ENCODE measurements at places on chromosomes 6 and 20. TPM values are rescaled to one million over a fixed set of nuclear protein-coding genes. Genes with fewer than 3 reads are reported as not detected.

TAGAP gene
- total RNA-seq: not detected

GRCh38 chr6:4370066-4370465 is 234.7 kb upstream of the ECI2 start:
- no peak for DNase-seq
- peaks cover 17% of the 10 kb centered on the region for H3K4me1 ChIP-seq
- no peak overlapping the region for H3K27ac ChIP-seq
- no peak overlapping the region for H3K4me3 ChIP-seq

BPI gene
- not detected for total RNA-seq

DNA sequence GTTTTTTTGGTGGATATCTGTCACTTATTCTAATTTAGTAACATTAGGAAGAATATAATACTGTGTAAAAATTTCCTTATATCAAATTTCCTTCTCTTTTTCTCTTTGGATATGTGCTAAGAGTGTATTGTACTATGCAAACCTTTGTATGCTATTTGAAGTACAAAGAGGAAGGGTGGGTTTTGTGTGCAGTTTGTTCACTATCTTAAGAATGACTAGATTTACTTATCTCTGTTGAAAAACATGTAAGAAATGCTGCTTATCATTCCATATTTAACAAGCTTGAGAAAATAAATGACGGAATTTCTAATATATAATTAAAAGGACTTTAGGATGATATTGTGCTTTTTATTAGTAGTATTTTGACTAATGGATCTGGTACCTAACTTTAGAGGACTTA is 13.1 kb downstream of the CD2AP start:
- no peaks in the 10 kb centered on the region for H3K27me3 ChIP-seq
- H3K4me1 ChIP-seq: peaks cover 9% of the 10 kb centered on the region
- no peak for DNase-seq

- peaks cover 3% of the 10 kb centered on the region for H3K4me1 ChIP-seq
- no peak overlapping the region for H3K4me3 ChIP-seq
- no peaks in the 10 kb centered on the region for H3K36me3 ChIP-seq
- no peak for DNase-seq
- H3K27me3 ChIP-seq: no peaks in the 10 kb centered on the region
Observed at GRCh38 chr6:15827496-15828255, 164.8 kb upstream of the DTNBP1 start.

DNA sequence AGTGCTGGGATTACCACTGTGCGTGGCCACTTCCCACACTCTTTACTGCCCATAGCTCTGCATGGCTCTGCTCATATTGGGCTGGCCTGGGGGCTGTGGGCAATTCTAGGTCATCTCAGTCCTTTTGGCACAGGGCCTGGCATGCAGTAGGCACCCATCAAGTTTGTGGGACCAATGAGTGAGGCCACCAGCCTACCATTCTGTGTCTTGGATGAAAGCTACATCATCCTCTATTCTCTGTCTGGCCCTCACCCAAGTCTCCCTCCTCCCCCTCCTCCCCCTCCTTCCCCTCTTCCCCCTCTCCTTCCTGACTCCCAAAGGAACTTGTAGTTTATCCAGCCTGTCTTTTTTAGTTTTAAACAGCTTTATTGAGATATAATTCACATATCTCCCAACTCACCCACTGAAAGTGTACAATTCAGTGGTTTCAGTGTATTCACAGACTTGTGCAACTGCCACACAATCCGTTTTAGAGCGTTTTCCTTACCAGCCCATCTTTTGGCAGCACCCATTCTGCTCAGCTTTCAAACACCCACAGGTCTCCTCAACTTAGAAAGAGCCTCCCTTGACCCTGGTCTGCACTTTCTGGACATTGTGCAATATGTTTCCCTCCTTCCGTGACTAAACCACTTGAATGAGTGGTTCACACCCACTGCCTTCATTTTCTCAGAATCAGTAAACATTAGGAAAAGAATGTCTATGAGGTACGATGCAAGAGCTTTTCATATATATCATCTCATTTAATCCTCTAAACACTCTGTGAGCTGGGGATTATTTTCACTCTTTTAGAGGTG is 21.5 kb upstream of the MRPS18A start:
- no peak overlapping the region for H3K4me3 ChIP-seq
- DNase-seq: no peak
- peaks cover 6% of the 10 kb centered on the region for H3K36me3 ChIP-seq
- peaks cover 9% of the 10 kb centered on the region for H3K27me3 ChIP-seq
- H3K27ac ChIP-seq: no peak overlapping the region
- H3K4me1 ChIP-seq: no peaks in the 10 kb centered on the region

DNA sequence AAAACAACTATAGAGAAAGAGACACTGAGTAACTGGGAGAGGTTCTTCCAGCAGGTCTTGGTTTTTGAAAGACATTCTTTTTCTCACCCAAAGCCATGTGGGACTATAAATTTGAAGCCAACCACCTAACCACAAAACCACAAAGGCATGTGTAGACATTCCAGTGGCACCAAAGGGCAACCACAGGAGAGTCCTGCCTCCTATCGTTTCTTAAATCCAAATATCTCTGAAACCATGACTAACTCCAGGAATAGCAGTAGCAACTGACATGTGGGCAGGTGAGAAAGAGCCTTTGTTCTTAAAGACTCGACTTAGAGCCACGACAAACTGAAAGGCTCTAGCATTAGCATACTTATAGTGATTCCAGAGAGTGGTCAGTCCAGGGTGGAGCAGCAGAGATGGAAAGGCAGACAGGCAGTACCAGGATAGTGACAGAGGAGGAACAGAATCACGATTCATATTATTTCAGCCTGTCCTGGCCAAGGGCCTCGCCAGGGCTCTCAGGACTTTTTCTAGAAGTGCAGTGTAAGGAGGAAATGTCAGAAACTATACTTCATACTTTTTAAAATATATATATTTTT is 9.4 kb upstream of the COL9A1 start:
- H3K4me1 ChIP-seq: peaks cover 8% of the 10 kb centered on the region
- no peak for DNase-seq
- H3K27me3 ChIP-seq: peaks cover 1% of the 10 kb centered on the region
- H3K27ac ChIP-seq: no peak overlapping the region

GRCh38 chr6:45558858-45559257 is 181.1 kb upstream of the SUPT3H start:
- peaks cover 15% of the 10 kb centered on the region for H3K4me1 ChIP-seq
- no peaks in the 10 kb centered on the region for H3K27me3 ChIP-seq
- DNase-seq: no peak

DNA sequence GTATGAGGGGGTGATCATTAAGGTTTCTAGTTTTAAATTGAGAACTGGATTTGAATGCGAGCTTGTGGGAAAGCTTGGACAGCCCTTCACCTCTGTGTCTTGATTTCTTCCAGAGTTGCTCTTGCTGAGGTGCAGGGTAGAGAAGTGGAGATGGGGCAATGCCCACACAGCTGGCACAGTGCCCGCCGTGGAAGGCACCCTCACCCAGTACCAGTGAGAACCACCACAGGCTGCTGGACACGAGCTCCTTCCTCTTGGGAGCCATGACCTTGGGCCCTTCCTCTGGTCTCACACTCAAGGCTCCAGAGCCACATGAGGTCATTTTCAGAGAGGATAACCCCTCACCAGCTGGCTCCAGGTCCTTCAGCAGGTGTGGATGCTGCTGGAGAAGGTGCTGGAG is 67.3 kb downstream of the DACT2 start:
- DNase-seq: no peak
- no peaks in the 10 kb centered on the region for H3K27me3 ChIP-seq
- peaks cover 6% of the 10 kb centered on the region for H3K36me3 ChIP-seq
- H3K4me3 ChIP-seq: no peak overlapping the region
- peaks cover 10% of the 10 kb centered on the region for H3K4me1 ChIP-seq

ZNF318 gene
- total RNA-seq: 26.3 TPM
